ENCODE measurements at places on chromosomes 12 and 14. TPM values are rescaled to one million over a fixed set of nuclear protein-coding genes. Genes with fewer than 3 reads are reported as not detected.

- DNase-seq: no peak
Observed at GRCh38 chr12:86254399-86255107, 1.6 kb downstream of the MGAT4C start.

DNA sequence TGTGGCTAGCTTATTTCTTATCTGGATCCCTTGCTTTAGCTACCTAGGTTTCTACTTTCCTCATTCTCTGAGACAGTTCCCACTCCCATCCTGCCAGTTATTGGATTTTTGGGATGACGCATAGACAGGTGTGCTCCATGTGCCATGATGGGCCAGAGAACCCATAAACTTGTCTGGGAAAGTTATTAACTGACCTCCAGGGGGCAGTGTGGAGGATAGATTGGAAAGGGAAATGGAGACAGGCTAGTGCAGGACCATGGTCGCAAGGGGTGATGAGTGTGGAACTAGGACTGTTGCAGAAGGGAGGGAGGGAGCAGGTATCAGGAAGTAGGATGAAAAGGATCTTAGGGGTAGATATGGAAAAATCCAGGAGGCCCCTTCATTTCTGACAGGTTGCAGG lies 80.3 kb downstream of the ESRRB start:
- DNase-seq: peak; percentile 78

Gene KLRK1
- total RNA-seq: not detected

Gene ASCL1
- total RNA-seq: not detected
